ENCODE measurements at places on chromosomes 6 and 20.

- DNase-seq, result no peak
These were observed 1.7 kb upstream of the TMEM170B start for GRCh38 chr6:11535801-11536230.

- DNase-seq, result no peak
These were observed 710.3 kb upstream of the MARCKS start for GRCh38 chr6:113146878-113147277.

GRCh38 chr20:50565383-50565782 is 55.2 kb downstream of the PTPN1 start:
- no peak for DNase-seq

GRCh38 chr6:37005061-37005810 is at the start of gene FGD2:
Gene FGD2, plus strand, starts transcription at chr6:37005655. Its CDS starts 163 bp downstream, at chr6:37005818.
- no peak for DNase-seq

GRCh38 chr20:49171909-49172308 is 16.2 kb downstream of the STAU1 start:
- DNase-seq, result peak; percentile 25

DNA sequence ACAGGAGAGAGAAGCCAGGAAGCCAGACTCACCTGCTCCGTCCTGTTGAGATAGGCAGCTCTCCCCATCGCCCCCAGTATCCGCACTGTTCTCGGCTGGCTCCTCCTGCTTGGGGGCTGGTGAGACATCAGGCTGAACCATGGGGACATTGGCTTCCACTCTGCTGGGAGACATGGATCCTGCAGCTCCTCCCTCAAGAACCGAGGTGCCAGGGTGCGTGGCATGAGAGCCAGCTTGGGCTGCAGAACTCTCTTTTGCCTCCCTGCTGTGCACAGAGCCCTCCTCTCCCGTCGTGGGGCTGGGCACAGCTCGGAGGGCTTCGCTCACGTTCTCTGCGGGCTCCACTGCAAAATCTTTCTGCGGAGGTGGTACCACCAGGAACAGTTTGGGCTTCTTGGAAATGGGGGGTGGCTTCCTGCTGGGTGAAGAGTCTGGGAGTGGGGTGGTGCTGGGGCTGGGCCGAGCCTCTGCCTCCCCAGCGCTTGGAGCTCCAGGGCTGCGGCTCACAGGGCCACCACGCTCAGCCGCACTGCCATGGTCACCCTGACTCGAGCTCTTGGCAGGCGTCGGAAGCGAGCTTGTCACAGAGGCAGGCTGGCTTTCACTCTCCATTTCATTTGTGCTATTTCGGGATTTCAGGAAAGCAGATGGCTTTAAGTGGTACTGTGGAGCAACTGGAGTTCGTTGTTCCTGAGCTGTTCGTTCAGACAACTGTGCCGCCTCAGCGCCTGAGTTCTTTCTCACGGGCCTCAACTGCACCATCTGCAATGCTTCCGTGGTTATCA is 26.5 kb downstream of the HEBP2 start:
- DNase-seq, result peak; percentile 65

GRCh38 chr6:3350252-3350796 is 91.6 kb downstream of the PSMG4 start:
- no peak for DNase-seq

- peak; percentile 69 for DNase-seq
These were observed 12.8 kb downstream of the TRAF3IP2 start for GRCh38 chr6:111592726-111593511.

DNA sequence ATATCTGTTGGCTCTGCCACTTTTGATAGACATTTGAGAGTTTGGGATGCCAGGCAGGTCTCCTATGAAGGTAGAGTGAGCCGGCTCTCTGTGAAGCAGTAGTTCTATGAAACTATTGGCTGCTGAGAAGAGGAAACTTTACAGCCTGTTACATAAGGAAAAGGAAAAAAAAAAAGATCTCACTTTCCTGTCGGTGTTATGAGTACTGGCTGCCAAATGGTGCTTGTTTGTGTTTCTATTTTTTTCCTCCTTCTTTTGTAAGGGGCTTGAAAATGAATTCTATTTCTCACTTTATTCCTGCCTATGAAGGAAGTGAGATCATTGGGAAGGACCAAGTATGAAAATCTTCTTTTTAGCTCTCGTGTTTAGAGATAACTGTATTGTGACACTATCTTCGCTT is 73.1 kb upstream of the CLDN20 start:
- DNase-seq, result no peak

- no peak for DNase-seq
These were observed 117.5 kb upstream of the COL21A1 start for GRCh38 chr6:56364827-56365339.

- peak; percentile 22 for DNase-seq
These were observed 57.4 kb downstream of the SLC24A3 start for GRCh38 chr20:19269737-19270340.

- DNase-seq, result no peak
These were observed 20.3 kb downstream of the TTPAL start for GRCh38 chr20:44495802-44496481.
